ENCODE measurements at places on chromosomes 7 and 10.

GRCh38 chr7:139669106-139670061 lies 108.4 kb downstream of the HIPK2 start:
- no peak for DNase-seq

DNA sequence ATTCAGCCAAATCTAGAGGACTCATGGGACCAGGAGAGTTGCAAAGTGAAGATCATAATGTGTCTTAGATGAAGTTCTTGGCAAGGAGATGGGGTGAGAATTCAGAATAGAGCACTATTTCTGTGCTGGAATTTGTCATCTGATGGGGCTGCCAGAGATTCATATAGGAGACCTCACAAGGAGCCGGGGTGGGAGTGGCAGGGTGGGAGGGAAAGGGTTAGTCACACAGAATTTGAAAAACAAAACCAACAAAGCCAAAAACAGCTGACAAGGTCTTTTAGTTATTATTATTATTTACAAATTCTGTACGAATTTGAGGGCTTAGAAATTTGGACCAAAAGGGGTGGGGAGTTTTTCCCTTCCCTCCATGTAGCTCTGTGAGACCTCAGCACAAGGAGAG lies 1.7 kb downstream of the SLC13A1 start:
- DNase-seq: no peak

DNA sequence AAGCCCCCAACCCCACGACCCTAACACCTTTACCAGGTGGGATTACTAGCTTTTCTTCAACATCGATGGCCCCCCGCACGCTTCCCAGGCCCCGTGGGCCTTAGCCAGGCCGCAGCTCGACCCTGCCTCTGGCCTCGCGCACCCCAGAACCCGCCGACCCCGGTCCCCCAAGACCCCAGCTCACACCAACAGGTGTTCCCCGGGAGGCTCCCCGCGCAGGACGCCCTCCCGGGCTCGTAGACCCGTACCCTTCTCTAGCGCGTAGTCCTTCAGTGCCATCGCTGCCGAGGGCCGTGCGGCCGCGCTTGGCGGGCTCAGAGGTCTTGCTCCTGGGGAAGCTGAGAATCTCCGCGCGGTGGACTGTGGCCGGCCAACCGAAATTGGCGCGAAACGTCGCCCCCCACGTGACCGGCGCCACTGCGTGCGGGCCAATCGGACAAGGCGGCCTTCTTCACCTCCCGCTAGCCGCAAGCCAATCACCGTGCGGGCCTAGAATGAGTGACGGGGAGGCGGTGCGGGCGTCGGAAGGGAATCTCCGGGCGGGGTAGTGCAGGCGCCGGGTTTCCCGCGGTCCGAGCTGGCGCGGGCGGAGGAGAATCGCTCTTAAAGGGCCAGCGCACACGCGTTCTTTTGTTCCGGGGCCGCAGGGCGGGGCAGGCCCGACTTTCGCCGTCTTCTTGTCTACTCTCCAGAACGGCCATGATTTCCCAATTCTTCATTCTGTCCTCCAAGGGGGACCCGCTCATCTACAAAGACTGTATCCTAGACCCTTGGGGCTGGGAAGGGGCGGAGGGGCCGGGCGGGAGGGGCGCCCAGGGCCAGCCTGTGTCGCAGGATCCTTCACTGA lies at the start of the genes AP4M1 and MCM7:
Gene AP4M1, plus strand, starts transcription at position 628 of the 847 bp plus-strand sequence. Its CDS starts 72 bp downstream, at position 700.
Gene MCM7, minus strand, starts transcription at position 382 of the 847 bp plus-strand sequence. Its CDS starts 103 bp downstream, at position 279.
- peak; percentile 100 for DNase-seq

- DNase-seq: peak; percentile 33
Measured at GRCh38 chr7:41029072-41029499, 673.8 kb downstream of the INHBA start.

DNA sequence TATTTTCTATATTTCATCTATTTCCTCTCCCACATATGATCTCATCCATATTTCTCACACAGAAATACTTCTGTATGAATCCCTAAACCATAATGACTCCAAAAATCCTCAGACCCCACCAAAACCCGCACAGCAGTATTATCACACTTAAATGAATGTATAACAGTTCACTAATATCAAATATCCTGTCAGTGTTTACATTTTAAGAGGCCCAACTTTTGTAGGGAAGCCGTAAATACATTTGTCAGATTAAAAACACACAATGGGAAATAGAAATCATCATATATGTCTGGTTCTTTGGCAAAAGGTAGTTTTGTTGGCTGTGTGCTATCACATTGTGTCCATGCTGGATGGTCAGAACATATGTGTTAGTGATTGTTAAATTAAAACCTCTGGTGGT lies 4.2 kb downstream of the AUTS2 start:
- no peak for DNase-seq

DNA sequence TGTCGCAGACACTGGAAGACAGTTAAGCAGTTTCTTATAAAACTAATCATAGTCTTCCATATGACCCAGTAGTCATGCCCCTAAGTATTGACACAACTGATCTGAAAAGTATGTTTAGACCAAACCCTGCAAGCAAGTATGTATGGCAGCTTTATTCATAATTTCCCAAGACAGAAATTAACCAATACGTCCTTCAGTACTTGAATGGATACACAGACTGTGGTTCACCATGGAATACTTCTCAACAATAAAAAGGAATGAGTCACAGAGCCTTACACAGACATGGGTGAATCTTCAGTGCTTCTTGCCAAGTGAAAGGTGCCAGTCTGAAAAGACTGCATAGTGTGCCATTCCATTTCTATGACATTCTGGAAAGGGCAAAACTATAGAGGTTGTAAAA lies 50.2 kb upstream of the AKR1E2 start:
- DNase-seq: peak; percentile 12

DNA sequence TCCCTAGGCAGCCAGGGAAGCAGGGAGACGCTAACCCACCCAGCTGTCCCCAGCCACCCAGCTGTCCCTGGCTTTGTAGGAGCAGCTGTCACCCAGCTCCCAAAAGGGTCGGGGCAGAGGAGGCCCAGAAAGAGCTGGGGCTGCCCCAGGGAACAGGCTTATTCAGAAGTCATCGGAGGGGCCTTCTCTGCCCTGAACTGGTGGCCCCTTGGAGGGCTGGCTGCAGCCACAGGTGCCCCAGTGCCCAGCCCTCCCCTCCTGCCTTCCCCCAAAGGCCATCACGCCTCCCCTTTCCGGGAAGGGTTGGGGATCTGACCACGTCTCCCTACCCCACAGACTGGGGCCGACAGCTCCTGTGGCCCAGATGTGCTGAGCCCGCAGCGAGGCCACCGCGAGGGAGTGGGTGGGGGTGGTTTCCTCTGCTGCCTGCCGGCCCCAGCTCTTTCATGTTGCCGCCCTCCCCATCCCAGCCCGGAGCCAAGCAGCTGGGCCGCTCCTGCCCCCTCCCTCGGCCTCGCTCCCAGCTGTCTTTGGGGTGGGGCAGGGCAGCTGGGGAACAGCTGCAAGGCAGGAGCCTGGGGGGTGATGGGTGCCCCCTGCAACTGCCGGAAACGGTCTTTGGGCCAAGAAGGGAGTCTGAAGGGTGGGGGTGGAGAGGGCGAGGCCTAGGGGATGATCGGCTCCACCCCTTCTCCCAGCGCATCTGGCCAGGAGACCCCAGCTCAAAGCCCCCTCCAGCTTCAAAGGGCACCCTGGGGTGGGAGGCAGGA lies 16.8 kb downstream of the TRIM8 start:
- no peak for DNase-seq

- no peak for DNase-seq
Measured at GRCh38 chr7:80910228-80910627, 8.6 kb downstream of the SEMA3C start.

- DNase-seq: no peak
Measured at GRCh38 chr10:4176500-4177281, 391.7 kb upstream of the KLF6 start.

DNA sequence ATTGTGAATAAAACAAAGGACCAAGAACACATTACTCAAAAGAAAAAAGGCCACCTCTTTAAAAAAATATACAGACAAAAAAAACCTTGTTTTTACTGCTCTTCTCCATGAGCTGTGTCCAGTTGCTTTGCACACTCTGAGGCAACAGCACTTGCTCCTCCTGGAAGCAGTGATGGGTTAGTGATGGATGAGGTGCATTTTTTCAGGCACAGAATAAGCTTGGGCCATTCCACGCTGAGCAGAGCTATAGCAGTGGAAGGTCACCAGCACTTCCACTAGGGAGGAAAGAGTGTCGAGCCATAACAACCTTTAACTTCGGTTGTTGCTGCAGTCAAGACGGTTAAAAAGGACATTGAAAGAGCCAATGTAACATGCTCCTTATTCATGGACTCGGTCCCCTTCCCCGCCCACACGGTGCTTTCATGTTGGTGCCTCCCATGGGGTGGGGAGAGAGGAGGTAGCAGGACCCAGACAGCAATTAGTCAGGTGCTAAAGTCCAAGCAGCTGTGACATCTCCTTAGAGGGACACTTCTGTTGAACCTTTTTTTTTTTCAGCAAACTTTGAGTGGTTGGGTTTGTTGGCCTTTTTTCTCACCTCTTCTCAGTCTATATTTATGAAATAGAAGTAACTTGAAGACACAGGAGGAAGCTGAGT lies 136.5 kb upstream of the ADARB2 start:
- DNase-seq: no peak

- DNase-seq: no peak
Measured at GRCh38 chr7:16934722-16935340, 53.0 kb upstream of the AGR3 start.

DNA sequence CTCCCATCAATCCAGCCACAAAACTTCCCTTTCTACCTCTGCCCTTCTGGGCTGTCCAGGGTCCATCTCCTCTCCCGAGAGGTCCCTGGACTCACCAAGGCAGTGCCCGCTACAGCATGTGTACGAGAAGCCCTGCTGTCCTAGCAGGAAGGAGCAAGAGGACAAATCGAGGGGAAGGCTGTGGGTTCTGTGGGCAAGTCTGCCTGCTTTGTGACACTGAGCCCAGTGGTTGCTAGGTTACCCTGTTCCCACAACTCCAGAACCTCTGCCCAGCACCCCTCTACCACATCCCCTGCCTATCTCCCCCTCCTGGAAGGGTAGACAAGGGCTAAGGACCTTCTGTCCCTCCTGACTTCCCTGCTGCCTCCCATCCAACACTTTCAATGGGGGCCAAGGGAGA lies at the start of gene TBATA:
Gene TBATA, minus strand, starts transcription at position 188 of the 400 bp plus-strand sequence. CDS start 1,998 bp downstream, outside the sequence.
- DNase-seq: no peak

GRCh38 chr10:124092860-124093773 lies at the start of gene CHST15:
CHST15 (minus strand) TSS chr10:124093598; CDS start chr10:124046212, 47,386 bp downstream.
- peak; percentile 75 for DNase-seq

Data from A549 (cell line).